Endothelial cell of umbilical vein (primary cell): ENCODE measurements at places on chromosomes 7 and 10.
A peak's percentile ranks its signal among the peaks of the same experiment; 100 is the strongest.

GRCh38 chr10:5776881-5777197, 36.4 kb downstream of the GDI2 start:
- peak; percentile 51 for DNase-seq

- DNase-seq: no peak
Measured at GRCh38 chr7:86969865-86970264, 89.6 kb downstream of the ELAPOR2 start.

DNA sequence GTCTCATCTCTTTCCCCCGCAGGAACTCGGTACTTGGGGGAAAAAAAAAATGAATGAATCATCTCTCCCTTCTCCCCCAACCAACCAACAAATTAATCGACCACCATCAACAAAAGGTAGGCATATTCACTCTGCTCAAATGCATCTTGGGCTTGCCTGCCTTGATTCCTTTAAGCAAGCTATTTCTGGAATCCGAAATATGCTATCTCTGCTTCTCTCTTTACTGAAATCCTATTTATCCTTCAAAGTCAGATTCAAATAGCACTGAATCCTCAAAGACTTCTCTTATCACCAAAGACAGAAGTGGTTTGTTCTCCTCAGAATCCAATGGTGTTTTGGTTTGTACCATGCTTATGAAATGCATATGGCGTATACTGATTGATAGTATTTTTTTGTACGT, 49.6 kb upstream of the TPK1 start:
- DNase-seq: no peak

DNA sequence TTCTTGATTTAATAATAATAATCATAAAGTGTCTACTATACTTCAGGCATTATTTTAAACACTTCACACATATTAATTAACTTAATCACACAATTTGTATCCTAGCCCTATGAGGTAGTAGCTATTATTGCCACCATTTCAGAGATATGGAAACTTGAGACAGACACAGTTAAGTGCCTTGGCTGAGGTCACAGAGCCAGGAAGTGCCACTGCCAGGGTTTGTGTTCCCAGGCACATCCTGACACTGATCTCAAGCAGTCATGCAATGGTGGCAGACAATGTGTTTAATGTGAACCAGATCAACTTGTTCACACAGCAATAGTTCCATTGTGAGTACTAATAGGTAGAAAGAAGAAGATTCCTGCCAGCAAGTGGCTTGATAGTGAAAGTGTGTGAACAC, 666.0 kb downstream of the SUGCT start:
- DNase-seq: peak; percentile 10

GRCh38 chr7:118285358-118285757, 60.9 kb downstream of the ANKRD7 start:
- DNase-seq: no peak

DNA sequence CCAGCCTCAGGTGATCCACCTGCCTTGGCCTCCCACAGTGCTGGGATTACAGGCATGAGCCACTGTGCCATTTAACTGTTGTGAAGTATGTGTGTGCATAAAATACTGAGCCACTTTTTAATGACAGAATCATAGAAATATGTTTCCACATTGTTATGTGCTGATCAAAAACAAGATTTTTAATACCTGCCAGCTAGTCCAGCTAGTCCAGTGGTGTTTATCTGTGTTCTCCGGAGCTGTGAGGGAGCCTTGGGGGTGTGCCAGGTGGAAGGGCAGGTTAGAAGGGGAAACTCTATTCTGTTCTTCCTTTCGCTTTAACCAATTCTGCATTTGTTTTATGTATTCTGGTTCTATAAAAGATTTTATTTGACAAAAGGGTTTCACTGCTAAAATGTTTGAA, 7.0 kb downstream of the FAM221A start:
- DNase-seq: no peak

DNA sequence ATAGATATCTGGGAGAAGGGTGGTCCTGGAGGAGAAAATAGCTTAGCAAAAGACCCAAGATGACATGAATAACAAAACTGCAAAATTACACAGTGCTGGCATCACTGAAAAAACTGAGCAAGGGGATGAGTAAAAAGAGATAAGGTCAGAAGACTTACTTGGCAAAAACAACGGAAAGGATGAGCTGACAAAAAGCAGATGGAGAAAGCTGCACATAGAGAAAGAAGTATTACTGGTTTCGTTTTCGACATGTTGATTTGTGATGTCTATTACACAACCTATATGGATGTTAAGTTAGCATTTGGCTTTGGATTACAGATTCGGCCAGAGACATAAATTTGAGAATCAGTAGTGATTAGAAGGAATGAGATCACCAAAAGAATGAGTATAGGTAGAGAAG, 132.1 kb downstream of the MACC1 start:
- DNase-seq: no peak

GRCh38 chr7:115740043-115740442, 290.5 kb downstream of the TFEC start:
- no peak for DNase-seq

GRCh38 chr7:157293413-157293788, 43.4 kb upstream of the DNAJB6 start:
- DNase-seq: no peak

DNA sequence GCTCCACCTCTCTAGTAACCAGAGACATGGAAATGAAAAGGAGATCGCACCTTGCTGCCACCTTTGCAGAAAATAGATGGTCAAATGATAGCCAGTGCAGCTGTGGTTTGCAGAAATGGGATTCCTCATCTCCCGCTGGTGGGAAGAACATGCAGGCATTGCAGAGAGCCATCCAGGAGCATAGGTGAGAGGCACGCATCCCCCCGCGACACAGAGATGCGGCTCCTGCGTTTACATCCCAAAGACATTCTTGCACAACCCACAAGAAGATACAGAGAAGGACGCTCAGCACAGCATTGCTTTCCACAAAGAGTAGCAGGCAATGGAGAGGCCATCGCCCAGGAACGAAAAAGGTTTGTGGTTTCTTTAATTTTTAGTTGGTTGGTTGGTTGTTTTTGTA, 56.2 kb downstream of the OAT start:
- no peak for DNase-seq

DNA sequence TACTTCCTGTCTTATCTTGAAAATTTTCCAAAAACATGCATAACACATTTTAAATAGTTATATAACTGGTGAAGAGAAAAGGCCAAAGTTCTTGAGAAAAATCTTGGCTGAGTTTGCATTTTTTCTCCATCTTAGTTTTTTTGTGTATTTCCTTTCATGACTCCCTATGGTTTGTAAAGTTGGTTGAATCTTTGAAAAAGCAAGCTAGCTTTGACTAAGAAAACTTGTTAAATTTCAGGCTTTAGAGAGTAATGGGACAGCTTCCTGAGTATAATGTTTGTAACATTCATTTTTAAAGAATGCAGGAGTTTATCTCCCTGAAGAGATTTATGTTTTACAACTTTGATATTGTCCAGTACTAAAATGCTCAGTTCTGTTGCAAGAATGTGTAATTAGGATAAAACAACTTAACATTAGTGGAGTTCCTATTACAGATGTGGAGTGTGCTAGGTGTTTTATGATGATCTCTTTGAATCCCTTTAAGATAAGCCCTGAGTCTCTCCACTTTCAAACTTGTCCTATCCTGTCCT, 11.1 kb upstream of the HERPUD2 start:
- DNase-seq: no peak

DNA sequence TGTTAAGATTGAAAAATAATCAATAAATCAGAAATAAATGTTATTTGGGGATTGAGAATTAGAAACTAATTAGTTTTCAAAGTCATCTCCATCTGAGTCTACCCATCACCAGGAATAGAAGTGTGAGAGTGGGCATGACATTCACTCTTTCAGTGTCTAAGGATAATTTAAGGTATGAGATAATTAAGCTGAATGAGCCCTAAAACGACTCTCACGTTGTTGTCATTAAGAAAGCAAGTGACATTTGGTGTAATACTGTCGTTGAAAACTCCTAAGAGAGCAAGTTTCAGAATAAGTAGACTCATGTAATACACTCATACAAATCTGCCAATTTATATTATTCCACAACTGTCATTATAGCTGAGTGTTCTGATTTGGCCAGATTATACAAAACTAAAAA, 7.1 kb downstream of the AGMO start:
- peak; percentile 22 for DNase-seq

DNA sequence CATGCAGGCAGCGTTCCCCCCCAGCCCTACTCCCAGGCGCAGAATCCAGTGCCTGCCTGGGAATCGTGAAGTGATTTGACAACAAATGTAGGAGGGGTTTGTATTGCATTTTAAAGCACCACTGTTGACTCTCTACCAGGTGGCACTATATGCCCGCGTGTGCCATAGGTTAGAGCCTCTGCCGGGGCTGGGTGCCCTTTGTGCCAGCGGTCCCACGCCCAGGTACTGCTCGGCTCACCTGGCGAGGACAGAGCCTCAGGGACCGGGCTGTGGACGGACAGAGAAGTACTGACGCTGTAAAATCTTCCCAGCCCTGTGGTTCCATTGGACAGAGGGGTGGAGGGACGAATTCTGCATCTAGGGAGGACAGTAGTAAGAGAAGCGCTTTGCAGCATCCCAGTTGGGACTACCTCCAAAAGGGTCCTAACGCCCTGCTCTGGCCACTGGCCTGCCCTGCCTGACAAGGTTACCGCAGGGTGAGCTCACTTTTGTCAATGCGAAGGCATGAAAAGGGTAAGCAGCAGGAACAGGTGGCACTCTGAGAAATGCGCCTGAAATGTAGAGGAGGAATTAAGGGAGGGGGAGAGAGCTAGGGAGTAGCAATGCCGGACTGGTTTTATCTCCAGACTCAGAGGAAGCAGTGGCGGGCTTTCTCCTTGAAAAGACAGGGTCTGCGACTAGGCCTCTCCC, 788 bp upstream of the CACNA2D1 start:
- no peak for DNase-seq

GRCh38 chr10:6025683-6026255, 36.4 kb downstream of the IL2RA start:
- DNase-seq: no peak

- DNase-seq: no peak
Measured at GRCh38 chr10:71396084-71396710, 523 bp upstream of the CDH23 start.

- DNase-seq: peak; percentile 74
Measured at GRCh38 chr10:89003344-89003743, 12.7 kb downstream of the FAS start.

DNA sequence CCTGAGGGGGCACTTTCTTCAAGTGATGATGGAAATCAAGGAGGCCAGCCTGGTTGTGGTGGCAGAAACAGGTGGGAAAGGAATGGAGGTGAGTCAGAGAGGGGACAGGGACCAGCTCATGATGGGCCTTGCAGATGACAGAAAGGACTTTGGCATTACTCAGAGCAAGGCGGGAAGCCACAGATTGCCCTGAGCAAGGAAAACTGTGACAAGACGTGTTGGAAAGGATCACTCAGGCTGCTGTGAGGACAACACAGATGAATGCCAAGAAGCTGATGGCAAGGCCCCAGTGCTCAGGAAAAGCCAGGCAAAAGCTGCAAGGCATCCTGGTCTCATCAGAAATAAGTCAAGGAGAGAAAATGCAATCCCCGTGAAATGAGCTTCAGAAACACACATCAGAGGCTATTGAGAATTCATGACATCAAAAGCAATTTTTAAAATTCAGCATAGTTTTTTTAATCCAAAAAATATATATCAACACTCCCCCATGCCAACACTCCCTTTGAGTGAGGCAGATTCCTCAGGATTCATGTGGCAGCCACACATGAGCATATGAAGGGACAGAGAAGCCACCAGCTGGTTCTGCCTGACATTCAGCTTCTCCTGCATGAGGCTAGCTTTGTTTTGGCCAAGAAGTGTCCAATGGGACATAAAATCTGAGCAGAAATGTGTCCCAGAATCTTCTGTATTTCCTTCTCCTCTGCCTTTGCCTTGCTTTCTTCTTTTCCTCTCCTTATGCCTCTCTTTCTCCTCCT, 244.5 kb upstream of the MYO3A start:
- DNase-seq: no peak

GRCh38 chr10:11898372-11899066, 75.4 kb downstream of the PROSER2 start:
- no peak for DNase-seq

- DNase-seq: no peak
Measured at GRCh38 chr10:124387078-124387874, 31.4 kb downstream of the OAT start.

DNA sequence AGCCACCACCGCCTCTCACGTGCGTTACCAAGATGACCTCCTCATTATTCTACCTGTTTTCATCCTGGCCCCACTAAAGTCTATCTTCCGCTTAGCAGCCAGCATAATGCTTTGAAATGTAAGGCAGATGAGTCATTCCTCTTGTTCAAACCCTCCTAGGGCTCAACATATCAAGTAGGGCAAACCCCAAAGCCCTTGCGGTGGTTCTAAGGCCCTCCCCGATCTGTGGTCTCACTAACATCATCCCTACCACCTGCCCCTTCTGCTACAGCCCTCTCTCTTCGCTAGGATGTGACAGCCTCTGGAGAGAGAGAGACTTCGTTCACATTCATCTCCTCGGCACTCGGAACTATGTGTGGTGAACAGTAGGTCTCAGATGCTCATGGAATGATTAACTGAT, 94.8 kb downstream of the SVIL start:
- DNase-seq: no peak

DNA sequence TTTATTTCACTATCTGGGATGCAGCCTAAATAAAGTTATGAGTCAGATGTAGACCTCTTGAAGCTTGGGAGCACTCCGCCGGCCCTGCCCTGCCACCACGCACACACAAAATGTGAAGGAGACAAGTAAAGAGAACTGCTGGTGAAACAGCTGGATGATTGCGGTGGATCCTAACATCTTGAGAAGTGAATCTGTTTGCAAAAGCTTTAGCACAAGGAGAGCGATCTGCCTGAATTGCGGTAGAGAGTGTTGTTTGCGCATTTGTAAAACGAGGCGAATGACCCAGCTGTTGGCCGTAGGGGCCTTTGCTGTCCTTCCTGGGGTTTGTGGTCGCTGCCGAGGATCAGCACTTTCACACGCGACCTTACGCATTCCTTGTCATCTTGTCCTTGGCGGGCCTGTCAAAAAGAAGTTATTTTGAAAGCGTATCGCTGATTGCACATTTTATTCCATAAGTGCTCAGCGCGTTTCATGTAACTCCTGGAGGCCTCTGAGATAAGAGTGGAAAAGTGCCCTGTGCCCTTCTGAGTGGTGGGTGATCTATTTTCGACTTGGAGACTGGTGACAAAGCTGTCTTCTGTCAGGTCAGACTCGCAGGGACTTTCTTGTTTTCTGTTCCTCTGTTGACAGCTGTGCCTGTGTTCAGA, 40.8 kb downstream of the RBM20 start:
- no peak for DNase-seq

DNA sequence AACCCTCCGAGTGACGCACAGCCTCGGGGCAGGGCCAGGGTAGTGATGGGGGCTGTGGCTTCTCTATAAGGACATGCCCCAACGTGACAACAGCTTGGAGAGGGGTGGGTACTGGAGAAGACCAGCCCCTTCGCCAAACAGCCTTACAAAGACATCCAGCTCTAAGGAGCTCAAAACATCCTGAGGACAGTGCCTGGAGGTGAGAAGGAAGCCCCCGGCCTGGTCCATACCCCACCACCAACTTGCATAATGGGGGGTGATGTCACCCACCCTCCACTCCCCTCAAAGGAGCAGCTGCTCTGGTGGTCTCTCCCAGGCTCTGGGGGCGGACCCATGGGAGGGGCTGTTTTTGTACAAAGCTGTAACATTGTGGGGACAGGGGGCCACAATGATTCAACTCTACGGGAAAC, 15.1 kb downstream of the PRSS2 start:
- DNase-seq: no peak

- peak; percentile 79 for DNase-seq
Measured at GRCh38 chr7:127877951-127878350, 153.3 kb downstream of the LRRC4 start.
